Stimulated activated CD8-positive, alpha-beta memory T cell treated with anti-CD3 and anti-CD28 coated beads, Interleukin-7, amount 100 ng/mL, for 1 hour (primary cell): ENCODE measurements at places on chromosomes 6 and 20.

- DNase-seq: no peak
Measured at GRCh38 chr6:143754204-143754603, 76.4 kb downstream of the PHACTR2 start.

- no peak for DNase-seq
Measured at GRCh38 chr20:59392736-59393135, 92.3 kb downstream of the EDN3 start.

- no peak for DNase-seq
Measured at GRCh38 chr20:24388828-24389380, 80.5 kb upstream of the SYNDIG1 start.

- DNase-seq: no peak
Measured at GRCh38 chr6:23826572-23826971, 299.4 kb upstream of the NRSN1 start.
